ENCODE measurements at places on chromosomes 1 and 21. TPM values are rescaled to one million over a fixed set of nuclear protein-coding genes. Genes with fewer than 3 reads are reported as not detected.

DNA sequence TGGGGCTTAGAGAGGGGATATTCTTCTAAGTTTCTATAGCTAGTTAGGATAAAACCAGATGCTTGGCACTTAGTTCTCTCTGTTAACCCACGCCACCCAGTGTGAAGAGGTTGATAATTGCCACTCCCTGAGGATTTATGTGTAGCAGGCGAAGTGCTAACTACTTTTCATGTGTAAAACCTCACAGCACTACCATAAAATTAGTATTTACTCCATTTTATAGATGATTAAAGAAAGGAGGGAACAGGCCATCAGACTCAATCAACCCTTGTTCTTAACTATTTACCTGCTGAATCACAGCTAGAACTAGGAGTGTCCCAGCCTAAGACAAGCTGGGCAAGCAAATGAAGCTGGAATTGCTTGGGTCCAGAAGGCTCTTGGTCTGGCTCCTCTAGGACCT lies 8.9 kb downstream of the LIN28A start:
- no peak for DNase-seq

- DNase-seq, result no peak
These were observed 2.3 kb downstream of the EPS8L3 start for GRCh38 chr1:109761227-109762038.

DNA sequence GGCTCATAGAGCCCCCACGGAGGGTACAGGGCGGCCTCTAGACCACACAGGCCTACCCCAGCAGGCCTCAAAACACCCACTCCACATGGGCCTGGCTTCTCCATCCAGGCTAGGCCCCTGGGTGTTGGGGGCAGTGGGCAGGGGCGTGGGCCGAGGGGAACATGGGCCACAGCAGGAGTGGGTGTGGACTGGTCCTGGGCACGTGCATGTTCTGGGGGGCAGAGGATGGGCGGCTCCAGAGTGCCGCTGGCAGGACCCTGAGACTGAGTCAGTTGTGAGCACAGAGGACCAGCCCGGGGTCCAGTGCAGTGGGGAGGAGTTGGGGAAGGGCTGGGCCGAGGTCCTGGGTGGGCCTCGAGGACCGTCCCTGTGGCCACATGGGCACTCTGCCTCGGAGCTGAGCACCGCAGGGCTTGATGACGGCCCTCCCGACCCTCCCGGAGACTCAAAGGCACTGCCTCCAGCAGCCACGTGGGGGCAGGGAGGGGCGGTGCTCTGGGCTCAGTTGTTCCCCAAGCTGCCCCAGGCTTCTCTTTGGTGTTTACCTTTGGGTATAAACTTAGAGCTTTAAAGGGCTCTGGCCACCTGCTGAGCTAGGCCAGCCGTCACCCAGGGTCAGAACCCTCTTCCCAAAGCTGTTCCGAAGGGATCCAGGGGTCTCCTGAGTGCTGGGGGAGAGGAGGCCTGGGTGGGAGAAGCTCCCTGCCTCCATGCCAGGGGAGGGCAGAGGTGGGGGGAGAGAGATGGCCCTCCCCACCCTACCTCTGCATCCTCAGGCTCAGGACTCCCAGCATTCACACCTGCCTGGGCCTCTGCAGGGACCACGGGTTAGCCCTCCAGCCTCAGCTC lies 79.9 kb downstream of the MORN1 start:
- DNase-seq, result no peak

DNA sequence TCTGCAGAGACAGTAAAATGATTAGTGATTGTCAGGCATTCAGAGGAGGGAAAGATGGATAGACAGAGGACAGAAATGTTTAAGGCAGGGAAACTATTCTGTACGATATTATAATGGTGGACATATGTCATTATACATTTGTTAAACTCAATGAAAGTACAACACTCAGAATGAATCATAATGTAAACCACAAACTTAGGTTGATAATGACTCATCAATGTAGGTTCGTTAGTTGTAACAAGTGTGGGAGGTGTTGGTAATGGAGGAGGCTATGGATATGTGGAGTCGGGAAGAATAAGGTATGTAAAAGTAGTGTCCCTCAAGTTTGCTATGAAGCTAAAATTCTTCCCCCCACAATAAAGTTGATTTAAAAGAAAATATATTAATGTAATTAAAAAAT lies 455.0 kb downstream of the BRINP3 start:
- DNase-seq, result no peak

DNA sequence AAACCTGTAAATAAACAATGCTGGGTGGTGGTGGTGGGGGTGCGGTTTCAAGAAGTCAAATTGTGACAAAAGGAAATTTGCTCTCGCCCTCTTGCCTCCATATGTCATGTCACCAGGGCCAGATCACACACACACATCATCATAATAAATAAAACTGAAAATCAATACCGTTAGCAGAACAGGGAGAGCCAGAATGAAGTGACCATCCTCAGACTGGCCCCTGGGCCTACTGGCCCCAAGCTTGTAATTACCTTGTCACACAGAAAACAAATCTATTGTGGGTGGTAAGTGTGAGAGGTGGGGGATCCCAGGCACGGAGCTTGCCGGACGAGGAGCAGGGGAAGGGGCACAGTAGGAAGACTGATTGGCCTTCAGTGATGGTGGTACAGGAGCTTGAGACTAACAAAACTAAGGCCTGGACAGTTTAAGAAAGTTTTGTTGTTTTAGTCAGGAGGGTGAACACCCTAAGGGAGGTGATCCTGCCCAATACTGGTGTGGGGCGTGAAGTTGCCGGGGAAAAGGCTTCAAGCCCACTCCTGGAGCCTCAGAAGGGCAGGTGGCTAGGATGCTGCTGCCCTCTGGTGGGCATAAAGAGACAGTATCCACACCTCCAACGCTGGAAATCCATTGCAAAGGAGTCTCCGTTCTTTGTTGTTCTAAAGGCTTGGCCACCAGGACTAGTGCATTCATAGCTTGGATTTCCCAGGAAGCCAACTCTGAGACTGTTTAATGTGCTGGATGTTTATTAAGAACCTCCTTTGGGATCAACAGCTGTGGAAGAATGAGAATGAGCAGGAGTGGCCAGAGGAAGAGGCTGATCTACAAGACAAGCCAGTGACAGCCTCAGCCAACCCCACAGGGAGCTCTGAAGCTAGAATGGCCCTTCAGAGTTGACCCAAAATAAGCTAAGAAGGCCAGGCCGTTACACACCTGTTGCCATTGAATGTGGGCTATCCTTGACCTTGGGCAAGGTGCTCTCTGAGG lies 8.1 kb upstream of the C1orf216 start:
- DNase-seq, result peak; percentile 39

DNA sequence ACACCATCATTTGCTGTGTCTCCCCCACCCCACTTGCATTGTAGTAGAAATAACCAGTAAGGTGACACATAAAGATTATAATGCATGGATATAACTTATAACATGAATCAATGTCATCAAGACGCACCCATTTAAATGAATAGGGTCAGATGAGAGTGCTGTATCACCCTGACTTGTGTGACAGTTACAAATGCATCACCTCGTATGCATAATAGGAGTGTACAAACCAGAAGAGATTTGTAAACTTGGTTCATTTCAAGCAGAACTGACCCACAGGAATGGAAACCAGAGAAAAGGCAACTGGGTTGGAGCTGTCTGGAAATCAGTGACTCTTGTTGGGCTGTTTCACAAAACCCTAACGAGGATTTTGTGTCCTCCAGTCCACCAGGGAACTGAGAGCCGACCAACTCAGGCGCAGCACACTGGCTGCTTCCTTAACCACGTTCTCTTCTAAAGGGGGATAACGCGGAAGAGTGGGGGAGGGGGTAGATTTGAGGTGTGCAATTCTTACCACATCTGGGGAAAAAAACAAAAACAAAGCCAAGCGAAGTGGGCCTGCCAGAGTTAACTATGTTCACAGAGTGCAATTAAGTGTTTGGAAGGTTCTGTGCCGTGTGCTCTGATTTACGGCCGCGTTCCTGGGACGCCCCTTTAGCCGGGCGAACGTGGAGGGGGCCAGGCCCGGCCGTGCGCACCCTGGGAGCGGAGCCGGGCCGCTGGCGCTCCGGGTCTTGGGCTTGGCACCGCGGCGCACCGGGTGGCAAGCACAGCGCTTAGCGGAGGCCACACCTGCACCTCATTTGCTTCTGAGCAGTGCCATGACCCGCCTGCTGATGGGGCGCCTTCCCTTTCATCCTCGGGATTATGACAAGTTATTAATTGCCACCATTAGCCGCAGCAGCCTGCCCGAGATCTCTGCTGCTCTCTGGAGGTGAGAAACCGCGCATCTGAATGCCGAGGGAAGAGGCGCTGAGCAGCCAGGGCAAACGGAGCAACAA lies 248.8 kb upstream of the FOXD3 start:
- no peak for DNase-seq

DNA sequence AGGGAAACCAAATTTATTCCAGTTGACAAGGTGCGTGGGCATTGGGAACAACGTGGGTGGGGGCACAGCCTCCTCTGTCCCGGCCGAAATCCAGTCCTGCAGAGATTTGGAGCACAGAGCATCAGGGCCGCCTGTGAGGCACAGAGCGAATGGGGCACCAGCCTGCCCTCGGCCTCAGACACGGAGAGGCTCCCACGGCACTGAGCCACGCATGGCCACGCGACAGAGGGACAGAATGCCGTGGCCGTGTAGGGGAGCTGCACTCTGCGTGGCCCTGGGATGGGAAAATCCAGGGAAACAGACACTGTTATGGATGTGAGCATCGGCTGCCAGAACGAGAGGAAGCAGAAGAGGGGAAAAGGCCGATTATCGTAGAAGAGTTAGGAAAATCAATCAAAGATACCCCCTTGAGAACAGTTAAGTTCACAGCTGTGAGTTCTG lies 13.5 kb upstream of the C1orf159 start:
- no peak for DNase-seq

- no peak for DNase-seq
These were observed 18.9 kb downstream of the METTL13 start for GRCh38 chr1:171800342-171800741.

- no peak for DNase-seq
These were observed 1.9 kb upstream of the TMEM125 start for GRCh38 chr1:43267818-43268425.

- DNase-seq, result peak; percentile 47
These were observed 6.8 kb downstream of the ETNK2 start for GRCh38 chr1:204145033-204145504.

DNA sequence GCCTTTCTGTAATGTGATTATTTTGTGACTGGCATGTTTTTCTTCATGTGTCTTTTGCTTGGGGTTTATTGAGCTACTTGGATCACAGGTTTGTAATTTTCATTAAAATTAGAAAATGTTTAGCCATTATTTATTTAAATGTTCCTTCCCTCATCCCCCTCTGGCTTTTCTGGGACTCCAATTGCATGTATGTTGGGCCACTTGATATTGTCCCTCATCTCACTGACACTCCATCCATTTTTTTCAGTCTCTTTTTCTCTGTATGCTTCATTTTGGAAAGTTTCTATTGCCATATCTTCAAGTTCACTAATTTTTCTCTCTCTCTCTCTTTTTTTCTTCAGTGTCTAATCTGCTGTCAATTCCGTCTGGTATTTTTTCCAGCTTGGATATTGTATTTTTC lies 390.1 kb downstream of the PRDM2 start:
- no peak for DNase-seq

DNA sequence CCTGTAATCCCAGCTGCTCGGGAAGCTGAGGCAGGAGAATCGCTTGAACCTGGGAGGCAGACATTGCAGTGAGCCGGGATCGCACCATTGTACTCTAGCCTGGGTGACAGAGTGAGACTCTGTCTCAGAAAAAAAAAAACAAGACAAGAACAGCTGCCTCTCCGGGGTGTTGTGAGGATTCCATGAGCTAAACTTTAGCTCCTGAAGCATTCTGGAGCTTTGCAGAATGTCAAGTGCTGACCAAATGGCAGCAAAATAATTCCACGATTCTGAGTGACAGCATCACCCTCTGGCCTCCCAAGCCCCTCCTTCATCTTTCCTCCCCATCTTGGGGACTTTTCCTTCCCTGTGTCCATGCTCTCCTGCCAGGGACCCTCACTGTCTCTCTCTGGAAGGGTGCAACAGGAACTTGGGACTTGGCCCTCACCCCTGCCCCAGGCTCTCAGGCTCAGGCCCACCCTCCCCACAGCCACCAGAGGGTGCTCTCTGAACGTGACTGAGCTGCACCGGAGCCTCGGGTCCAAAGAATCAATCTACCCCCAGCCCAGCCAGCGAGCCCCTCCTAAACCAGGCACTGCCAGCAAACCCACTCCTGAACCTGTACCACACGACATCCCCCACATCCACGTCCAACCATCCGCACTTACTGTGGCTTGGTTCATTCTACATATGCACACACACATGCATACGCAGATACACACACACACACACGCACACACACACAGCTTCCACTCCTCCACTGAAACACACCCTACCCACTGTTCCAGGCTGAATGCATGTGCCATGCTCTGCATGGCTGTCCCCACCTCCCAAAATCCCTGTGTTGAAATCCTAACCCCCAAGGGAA lies 45.7 kb downstream of the ACOT7 start:
- peak; percentile 49 for DNase-seq

- no peak for DNase-seq
These were observed 109.7 kb upstream of the MAGI3 start for GRCh38 chr1:113280581-113280980.

EXOSC10 gene
- 30.1 TPM for total RNA-seq

GPR37L1 gene
- total RNA-seq, result 0.19 TPM

VANGL2 gene
- 2.2 TPM for total RNA-seq

TRIM58 gene
- total RNA-seq, result 0.52 TPM

PTCH2 gene
- total RNA-seq, result 3.0 TPM

Measured in adrenal gland (tissue), 19 donors.